HAP-1 (cell line): ENCODE measurements at places on chromosomes 3 and 15.
A peak's percentile ranks its signal among the peaks of the same experiment; 100 is the strongest.

- DNase-seq: no peak
Measured at GRCh38 chr15:33284336-33284735, 26.4 kb upstream of the RYR3 start.

DNA sequence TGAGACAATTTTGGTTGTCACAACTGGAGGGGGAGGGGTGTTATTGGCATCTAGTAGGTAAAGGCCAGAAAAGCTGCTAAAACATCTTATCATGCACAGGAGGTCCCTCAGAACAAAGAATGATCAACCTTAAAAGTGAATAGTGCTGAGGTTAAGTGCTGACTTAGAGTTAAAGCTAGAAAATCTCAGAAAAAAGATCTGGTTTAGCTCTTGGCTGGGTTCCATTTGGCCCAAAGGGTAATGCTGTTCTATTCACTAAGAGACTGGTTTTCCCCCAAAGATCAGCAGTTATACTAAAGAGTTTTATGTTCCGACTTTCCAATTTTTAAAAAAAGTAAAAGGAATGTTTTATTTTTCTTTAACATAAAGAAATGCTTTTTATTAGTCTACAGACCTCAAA is 15.6 kb downstream of the DCBLD2 start:
- no peak for DNase-seq

- DNase-seq: no peak
Measured at GRCh38 chr15:66071160-66071920, 182.2 kb downstream of the MEGF11 start.

DNA sequence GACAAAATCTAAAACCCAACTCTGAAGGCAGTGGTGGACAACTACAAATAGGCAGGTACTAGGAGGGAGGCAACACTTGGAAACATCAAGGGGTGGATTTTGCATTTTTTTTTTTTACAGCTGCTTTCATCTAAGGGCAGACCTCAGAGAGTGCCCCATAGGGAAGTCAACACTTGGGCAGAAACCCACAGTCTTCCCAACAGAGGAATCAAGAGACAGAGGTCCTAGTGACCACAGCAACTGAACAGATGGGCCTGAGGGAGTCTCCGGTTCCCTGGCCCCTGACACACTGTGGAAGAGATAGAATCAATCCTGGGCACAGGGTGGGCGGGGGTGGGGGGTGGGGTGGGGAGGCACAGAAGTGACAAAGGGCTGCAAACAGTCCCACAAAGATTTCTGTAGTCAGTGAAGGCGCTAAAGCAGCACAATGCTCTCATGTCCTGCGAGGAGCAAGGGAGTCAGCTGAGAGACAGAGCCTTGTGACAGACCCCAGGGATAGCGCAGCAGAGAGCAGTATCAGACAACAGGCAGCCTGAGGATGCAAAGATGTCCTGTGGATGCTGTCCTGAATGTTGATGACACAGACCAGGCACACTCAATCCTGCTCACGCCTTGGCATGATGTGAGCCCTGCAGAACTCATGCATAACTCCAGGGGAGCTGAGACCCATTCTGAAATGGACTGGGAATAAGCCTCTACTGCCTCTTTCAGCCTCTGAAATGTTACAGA is 6.9 kb upstream of the RFTN1 start:
- no peak for DNase-seq

- DNase-seq: peak; percentile 6
Measured at GRCh38 chr3:36362973-36363372, 17.3 kb upstream of the STAC start.

- no peak for DNase-seq
Measured at GRCh38 chr15:90817117-90818057, 51.0 kb upstream of the FURIN start.

DNA sequence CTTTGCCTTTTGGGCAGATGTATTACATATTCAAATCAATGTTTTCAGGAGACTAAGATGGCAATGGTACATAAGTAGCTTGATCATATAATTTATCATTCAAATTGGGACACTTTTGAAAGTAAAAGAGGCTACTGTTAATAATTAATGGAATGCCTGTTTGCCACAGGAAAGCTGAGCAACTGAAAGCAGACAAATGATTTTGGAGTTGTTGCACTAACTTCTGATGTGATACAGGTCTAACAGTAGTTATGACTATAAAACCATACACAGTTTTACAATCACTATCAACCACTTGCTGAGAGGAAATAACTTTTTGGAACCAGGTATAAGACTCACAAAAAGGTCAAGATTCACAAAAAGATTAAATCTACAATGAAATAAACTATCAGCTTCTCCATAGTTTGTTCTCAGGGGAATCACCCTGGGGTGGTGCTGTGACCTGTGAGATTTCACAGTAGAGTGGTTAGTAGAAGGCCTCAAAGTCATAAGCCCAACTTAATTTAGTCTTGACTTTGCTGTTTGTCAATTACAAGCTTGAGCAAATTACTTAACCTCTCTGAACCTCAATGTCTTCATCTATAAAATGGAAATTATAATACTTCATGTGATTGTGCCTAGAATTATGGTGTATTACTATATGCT is 42.7 kb downstream of the HHLA2 start:
- DNase-seq: no peak

GRCh38 chr3:106789276-106789675 is 588.0 kb upstream of the CCDC54 start:
- no peak for DNase-seq

DNA sequence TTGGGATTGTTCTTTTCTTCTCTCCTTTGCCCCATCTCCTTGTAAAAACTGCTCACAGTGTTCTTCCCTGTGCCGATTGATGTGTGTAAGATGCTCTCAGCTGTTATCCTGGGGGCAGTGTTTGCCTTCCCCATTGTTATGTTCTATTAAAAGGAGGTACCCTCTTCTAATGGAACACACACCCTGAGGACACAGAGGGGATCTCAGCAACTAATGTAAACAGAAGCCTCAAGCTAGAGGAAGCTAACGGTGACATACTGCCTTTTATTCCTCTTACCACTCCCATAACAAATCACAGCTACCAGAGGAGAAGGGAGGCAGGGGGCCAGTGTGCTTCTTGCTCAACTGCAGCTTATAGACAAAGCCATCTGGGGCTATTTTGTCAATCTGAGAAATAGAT is 2.2 kb downstream of the TAGLN3 start:
- no peak for DNase-seq

DNA sequence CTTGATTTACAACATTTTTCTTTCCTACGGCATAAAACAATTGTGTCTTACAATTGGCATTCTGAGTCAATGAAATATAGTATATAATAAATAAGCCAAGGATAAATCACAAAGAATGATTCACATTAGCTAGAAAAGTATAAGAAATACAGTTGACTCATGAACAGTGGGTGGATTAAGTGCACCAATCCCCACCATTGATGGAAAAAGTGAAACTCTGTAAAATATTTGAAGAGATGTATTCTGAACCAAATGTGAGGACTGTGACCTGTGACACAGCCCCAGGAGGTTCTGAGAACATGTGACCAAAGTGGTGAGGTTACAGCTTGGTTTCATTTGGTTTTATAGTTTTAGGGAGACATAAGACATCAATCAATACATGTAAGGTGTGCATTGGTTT is 227.5 kb downstream of the ALCAM start:
- no peak for DNase-seq

DNA sequence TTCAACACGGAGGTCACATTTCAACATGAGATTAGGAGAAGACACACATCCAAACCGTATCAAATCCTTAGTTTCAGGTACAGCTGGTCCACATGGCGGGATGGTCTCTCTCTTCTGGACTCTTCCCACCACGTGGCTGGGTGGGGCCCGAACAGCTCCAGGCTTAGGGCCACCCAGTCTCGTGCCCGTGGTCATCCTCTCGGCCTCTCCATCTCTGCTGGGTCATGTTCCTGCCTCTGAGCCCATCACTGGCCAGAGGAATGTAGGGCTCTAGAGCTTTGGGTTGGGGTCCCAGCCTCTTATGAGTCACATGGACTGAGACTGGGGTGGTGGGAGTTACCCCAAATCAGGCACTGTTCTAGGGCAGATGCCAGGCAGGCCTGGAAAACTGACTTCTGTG is 12.2 kb downstream of the SYNM start:
- no peak for DNase-seq
